PC-9 (cell line): ENCODE measurements at places on chromosomes 13 and 19.

- no peak for DNase-seq
These were observed 271.2 kb downstream of the ENOX1 start for GRCh38 chr13:43515531-43515930.

- DNase-seq, result no peak
These were observed 3.5 kb upstream of the CIRBP start for GRCh38 chr19:1265615-1266128.

DNA sequence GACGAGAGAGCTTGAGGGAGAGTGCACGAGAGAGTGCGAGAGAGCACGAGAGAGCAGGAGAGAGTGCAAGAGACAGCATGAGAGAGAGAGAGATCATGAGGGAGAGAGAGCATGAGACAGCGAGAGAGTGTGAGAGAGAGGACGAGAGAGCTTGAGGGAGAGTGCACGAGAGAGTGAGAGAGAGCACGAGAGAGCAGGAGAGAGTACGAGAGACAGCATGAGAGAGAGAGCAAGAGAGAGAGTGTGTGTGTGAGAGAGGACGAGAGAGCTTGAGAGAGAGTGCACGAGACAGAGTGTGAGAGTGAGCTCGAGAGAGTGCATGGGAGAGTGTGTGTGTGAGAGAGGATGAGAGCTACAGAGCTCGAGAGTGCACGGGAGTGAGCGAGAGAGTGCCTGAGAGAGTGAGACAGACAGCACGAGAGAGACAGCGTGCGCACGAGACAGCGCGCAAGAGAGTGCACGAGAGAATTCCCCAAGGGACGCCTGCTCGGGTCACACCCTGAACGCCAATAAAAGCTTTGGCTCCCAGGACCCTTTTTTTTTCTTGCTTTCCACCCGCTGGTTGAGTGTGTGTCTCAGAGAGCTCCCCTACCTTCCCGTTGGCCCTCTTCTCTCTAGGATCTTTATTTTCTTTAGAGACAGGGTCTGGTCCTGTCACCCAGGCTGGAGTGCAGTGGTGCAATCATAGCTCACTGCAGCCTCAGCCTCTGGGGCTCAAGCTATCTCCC lies 3.7 kb downstream of the CD70 start:
- DNase-seq, result no peak

GRCh38 chr19:50003810-50004419 lies 21.3 kb downstream of the VRK3 start:
- peak; percentile 93 for DNase-seq

GRCh38 chr19:55460670-55461258 lies 678 bp downstream of the ISOC2 start:
- DNase-seq, result peak; percentile 53

GRCh38 chr19:55353356-55353802 lies 1.1 kb downstream of the COX6B2 start:
- DNase-seq, result no peak

DNA sequence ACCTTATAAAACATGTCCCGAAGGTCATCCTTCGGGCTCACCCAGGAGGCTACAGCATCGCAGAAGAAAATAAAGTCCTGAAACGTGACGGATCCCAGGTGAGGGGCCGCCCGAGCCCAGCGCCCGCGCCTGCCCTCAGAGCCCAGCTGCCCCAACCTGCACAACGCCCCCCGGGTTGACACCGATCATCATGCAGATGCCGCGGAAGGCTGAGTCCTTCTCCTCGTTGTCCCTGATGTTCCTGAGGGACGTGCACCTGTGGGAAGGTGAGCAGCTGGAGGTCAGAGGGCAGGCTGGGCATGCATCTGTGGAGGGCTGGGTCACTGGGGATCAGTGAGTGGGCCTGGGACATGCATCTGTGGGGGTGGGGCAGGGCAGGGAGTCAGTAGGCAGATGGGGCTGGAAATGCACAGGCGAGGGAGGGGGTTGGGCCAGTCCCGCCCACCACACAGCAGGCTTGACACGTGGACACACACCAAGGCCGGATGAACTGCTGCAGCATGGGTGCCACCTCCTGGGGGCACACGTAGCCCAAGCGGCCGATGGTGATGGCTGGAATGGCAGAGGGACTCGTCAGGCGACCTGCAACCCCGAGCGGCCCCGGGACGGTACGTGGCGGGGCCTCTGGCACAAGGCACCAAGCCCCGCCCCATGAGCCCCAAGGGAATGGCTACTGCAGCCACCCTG lies 5.3 kb upstream of the FBXW9 start:
- DNase-seq, result no peak

DNA sequence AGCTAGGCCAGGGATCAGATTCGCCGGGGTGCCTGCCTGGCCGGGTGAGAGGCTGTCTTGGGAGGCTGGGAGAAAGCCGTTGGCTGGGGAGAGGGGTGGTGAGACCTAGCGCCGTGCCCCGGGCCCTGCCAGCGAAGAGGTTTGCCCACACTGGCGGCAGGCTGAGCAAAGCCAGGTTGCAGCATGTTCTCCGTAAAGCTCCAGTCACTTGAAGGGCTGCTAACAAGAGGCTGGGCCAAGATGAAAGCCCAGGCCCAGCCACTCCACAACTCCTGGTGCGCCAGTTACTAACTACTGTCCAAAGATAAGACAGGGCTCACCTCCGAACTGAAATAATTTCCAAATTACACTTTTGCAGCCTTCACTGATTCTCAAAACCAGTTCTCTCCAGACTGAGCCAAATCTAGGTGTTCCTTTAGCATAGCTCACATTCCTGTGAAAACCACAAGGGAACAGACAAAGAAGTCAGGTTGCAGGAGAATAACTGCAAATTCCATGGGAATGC lies 16.3 kb downstream of the ELAVL1 start:
- DNase-seq, result peak; percentile 81

DNA sequence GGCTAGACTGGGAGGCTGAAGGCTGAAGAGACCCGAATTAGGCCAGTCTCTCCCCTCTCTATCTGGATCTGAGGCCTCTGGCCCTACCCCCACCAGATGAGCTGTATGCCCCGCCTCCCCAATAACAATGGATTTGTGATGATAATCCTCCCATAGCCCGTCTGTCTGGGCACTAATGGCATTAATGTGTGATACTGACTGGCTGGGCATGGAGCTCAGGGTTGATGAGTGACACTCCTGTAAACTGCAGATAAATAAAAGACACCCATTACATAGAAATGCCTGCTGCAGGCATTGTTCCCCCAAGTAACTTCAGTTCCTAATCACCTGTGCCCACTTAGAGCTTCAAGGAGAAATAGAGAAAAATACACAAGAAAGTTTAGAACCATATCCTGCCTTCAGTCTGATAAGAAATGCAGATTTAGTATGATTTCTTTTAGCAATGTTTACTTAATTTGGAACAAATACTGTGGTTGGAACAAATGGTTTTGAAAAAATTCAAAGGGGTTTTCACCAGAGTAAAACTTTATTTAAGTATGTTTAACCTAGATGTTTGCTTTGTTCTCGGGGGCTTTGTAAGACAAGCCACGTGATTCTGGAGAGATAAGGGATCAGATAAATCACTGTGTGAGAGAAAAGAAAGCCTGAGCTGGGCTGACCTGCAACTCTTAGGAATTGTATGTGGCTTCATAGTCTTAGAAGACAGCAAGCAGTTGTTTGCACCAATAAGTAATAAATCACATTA lies 60.3 kb downstream of the TNFRSF19 start:
- no peak for DNase-seq

DNA sequence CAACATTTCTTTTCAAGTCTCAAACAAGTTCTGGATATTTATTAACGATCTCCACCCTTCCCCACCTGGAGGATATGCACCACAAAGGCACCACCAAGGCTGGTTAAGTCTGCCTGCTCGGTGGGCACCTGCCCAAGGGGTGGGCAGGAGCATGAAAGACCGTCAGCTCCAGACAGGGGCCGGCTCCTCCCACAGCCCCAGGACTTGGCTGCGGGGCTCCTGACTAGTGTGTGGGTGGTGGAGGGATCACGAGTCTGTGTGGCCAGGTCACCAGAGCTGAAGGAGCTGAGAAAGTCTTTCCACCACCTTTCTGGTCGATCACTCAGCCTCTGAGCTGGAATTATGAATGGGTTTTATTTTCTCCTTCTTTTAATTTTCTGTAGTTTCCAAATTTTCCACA lies 7.8 kb downstream of the SLC7A1 start:
- no peak for DNase-seq

- no peak for DNase-seq
These were observed 9.0 kb downstream of the SH3GL1 start for GRCh38 chr19:4391306-4391693.

DNA sequence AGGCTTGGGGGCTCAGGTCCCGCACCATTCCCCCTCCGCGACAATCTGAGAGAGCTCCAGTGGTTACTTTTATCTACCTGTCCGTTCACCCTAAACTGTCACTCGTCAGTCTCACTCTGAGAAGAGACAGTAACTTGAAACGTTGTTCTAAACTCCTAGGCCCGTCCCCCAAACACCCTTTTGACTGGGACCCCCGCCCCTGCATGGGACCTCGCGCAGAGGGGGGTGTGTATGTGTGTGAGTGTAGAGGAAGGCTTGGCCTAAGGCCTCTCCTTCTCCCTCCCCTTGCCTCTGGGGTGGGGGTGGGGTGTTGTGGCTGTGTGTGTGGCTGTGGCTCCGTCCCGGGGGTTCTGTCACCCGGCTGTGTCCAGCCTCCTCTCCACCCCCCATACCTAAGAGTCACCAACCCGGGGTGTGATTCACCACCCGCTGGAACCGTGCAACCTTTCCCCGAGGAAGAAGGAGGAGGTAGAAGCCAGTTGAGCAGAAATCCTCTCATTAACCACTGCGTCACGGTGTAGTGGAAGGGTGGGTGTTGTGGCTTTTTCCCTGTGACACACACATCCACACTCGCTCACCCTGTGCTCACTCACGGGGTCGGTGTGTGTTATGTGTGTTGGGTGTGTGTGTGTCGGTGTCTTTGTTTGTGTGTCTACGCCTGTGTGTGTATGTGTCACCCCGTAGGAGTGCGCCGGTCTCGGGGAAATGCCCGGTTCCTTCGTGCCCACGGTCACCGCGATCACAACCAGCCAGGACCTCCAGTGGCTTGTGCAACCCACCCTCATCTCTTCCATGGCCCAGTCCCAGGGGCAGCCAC lies 2.4 kb downstream of the FOSB start:
- peak; percentile 82 for DNase-seq

DNA sequence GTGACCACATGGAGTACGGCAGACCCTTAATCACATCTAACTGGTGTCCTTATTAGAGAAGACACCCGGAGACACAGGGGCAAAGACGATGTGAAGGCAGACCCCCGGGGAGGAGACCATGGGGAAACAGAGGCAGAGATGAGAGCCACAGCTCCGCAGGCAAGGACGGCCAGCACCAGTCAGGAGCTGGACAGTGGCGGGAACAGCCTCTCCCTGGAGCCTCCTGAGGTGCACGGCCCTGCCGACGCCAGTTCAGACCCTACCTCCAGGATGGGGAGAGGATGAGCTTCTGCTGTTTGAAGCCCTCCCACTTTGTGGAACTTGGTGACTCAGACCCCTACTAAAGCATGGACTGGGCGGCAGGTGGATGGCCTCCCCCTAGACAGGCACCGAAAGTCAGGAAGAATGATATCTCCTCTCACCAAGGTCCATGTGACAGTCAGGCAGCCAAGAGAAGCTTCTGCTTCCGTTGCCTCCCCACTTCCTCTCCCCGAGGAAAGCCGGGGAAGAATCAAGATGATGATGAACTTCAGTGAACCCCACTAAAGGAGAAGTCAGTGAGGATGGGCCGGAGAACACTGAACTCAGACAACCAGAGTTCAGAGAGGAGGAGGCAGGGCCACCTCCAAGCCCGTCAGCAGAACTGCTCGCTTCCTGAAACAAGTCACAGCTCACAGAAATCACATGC lies 25.4 kb downstream of the RAB20 start:
- DNase-seq, result no peak

DNA sequence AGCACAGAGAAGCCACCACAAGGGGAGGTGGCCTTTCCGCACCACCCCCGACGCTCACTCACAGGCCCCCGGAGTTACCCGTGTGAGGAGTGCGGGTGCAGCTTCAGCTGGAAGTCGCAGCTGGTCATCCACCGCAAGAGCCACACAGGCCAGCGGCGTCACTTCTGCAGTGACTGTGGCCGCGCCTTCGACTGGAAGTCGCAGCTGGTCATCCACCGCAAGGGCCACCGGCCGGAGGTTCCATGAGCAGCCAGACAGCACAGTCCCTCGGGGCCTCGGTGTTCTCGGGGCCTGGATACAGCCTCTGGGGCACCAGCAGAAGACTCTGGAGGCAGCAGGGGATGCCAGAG lies 4.3 kb downstream of the ZNF446 start:
- DNase-seq, result no peak

DNA sequence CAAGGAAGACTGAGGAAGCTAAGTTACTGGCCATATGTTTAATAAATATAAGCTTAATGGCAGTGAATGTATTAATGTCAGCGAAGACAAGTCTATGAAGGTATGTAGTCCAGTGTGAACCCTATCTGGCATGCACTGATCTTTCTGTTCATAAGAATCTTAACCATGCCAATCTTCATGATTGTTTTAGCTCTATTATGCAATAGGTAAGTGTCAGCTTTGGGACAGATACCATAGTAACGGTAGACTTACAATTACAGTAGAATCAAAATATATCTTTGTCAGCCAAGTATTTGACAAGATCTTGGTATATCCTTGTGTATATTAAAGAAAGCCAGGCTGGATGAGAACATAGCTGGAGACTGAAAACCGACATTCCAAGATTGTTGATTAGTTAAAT lies 428.5 kb downstream of the SPRY2 start:
- DNase-seq, result no peak

DNA sequence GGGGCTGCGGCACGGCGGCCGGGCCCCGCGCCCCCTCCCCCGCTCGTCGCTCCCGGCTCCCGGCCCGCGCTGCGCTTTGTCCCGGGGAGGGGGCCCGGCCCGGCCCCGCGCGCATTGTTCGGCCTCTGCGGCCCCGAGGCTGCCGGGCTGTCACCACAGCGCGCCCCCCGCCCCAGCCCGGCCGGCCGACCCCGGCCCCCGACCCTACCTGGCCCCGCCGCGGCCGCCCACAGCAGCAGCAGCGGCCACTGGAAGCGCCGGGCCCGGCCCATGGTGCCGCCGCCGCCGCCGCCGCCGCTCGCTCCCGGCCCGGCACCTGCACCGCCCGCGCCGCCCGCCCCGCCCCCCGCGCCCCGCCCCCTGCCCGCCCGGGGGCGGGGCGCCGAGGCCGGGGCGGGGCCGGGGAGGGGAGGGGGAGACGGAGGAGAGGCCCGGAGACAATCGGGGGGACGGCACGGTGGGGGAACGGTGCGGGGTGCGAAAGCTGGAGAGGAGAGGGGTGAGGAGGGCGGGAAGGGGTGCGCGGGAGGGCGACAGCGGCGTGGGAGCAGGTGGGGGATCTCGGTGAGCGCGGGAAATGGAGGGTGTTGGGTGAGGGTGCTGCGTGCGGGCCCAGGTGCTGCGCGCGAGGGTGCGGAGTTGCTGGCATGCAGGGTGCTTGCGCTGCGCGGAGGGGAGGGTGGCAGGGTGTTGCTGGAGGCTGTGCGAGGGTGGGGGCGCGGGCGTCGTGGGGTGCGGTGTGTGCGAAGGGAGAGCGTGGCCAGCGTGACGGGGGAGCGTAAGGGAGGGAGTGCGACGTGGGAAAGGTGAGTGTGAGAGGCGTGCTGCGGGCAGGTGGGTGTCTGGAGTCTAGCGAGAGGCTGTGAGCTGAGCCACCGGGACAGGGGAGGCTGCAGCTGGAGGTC lies at the start of gene CADM4:
Gene CADM4 (minus strand): TSS at position 332 of the 905 bp plus-strand sequence. CDS start 60 bp downstream, at position 272.
- DNase-seq, result peak; percentile 56

DNA sequence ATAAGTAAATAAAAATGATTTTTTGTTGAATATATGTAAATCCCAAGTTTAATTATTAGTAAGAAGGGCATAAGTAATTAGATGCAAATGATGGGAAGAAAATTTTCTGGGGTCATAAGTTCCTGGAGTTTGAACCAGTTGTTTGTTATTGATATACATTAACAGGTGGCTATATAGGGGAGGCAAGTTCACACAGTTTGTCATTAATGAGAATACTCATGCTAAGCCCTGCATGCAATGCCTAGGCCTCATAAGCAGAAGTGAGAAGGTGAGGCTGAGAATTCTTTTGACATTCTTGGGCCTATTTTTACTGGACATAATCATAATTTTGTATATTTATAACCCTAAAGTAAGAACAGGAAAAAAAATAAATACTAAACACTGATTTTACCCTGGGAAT lies 1210.7 kb upstream of the PCDH9 start:
- DNase-seq, result no peak
